ENCODE measurements at places on chromosomes 7 and 10. TPM values are rescaled to one million over a fixed set of nuclear protein-coding genes. Genes with fewer than 3 reads are reported as not detected.

The TMEM196 gene
- total RNA-seq = not detected

The PNLIPRP1 gene
- total RNA-seq = 0.90 TPM

The CPA2 gene
- total RNA-seq = 0.55 TPM

The ZNF503 gene
- 0.16 TPM for total RNA-seq

The ANKRD61 gene
- 0.35 TPM for total RNA-seq

The GJC3 gene
- total RNA-seq = 0.29 TPM

The CNPY1 gene
- total RNA-seq = not detected

The MYH16 gene
- total RNA-seq = not detected

The PIK3AP1 gene
- total RNA-seq = 3.2 TPM

The VIPR2 gene
- 0.26 TPM for total RNA-seq

The FAM20C gene
- 2.0 TPM for total RNA-seq

The FMC1 gene
- total RNA-seq = 8.7 TPM

The NEUROG3 gene
- not detected for total RNA-seq

The SPDYE18 gene
- total RNA-seq = 0.52 TPM

The CLDN3 gene
- 0.22 TPM for total RNA-seq

The PBLD gene
- total RNA-seq = 0.18 TPM

The NPTX2 gene
- total RNA-seq = 0.18 TPM

The SUN3 gene
- not detected for total RNA-seq

The PTN gene
- total RNA-seq = not detected

The HECW1 gene
- not detected for total RNA-seq

The SPDYE16 gene
- not detected for total RNA-seq

The UNC5B gene
- 0.26 TPM for total RNA-seq

The CBLL1 gene
- total RNA-seq = 42.7 TPM

The CCDC172 gene
- not detected for total RNA-seq

The FAM25C gene
- not detected for total RNA-seq

The MEOX2 gene
- total RNA-seq = not detected

Measured in activated T-cell treated with anti-CD3 and anti-CD28 coated beads, Interleukin-2, amount 50 U/mL, for 4 hours (primary cell).